ENCODE measurements at places on chromosomes 1 and 21.

DNA sequence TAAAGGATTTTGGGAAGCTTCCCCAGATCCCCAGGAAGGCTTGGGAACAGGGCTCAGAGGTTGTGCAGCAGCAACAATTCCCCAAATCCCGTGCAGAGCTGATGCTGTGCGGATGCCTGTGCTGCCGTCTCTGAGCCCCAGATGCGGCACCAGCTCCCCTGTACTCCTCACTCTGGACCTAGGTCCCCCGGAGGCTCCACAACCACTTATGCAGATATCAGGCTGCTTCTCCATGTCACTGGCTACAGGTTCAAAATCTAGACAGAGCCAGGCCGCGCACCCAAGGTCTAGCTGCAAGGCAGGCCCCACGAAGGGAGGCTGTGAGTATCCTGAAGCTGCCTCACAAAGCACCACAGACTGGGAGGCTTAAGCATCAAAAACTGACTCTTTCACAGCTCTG lies 81.6 kb downstream of the PDE9A start:
- no peak for DNase-seq

GRCh38 chr1:242689378-242689777 lies 164.9 kb upstream of the PLD5 start:
- no peak for DNase-seq

DNA sequence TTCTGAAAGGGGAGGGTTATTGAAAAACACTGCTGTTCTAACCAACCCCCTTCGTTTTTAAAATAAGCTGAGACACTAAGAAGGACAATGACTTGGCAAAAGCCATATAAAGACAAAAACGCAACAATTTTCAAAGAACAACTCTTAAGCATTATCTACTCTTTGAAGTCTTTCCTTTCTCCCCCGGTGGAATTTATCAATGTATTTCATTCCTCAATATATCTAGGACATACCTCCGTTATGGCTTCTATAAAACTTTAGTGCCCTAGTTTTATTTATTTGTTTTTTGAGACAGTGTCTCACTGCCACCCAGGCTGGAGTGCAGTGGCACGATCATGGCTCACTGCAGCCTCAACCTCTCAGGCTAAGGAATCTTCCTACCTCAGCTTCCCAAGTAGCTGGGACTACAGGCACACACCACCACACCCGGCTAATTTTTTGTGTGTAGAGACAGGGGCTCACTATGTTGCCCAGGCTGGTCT lies 3.2 kb downstream of the NRDC start:
- DNase-seq: no peak

DNA sequence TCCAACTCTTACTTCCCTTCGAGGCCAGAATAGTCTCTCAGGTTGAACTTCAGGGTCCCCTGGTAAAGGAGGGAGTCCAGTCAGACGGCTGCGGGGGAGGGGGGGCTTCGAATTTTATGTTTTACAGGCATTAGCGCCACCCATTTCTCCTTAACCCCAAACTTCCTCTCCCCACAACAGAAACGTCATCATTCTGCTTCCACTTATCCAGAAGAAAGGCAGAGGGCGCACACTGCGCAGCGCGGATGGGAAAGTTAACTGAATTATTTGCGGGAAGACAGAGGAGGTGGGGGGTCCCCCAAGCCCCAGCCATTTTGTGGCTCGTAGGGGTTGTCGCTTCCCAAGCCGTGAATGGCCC lies 529 bp upstream of the PRMT2 start:
- peak; percentile 91 for DNase-seq

- DNase-seq: no peak
Measured at GRCh38 chr1:202836623-202837403, 26.1 kb downstream of the PCAT6 start.

Data from fibroblast of the aortic adventitia (primary cell).